ENCODE measurements at places on chromosomes 7 and 10. TPM values are rescaled to one million over a fixed set of nuclear protein-coding genes. Genes with fewer than 3 reads are reported as not detected.

Gene FANK1
- 2.0 TPM for total RNA-seq

Gene GPR22
- 2.2 TPM for total RNA-seq

Gene EPO
- total RNA-seq: not detected

- DNase-seq: no peak
Measured at GRCh38 chr7:93902777-93903423, 3.5 kb upstream of the GNGT1 start.

DNA sequence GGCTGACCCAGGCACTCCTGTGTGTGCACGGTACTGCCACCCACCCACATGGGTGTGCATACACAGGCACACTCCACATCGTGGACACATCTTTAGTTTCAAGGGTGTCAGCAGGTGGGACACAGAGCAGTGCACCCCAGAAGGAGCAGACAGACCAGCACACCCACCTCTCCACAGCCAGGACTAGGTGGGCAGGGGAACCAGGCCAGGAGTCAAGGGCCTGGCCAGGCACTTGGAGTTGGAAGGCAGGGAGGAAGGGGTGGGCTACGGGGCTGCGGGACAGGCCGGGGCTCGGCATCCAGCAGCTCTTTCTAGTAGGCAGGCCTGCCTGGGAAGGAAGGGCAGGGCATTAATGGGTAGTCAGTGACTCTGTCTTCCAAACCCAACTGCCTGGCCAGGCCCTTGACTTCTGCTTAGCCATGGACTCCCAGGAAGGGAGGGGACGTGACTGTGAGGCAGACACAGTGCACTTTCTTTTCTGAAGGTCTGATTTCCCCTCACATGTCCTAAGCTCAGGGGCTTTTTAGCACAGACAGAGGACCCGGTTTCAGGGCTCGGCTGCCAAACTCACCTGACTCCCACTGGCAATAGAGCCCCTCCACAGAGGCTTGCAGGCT, 14.6 kb downstream of the RASGEF1A start:
- DNase-seq: no peak

- DNase-seq: no peak
Measured at GRCh38 chr10:26441491-26442214, 3.5 kb downstream of the APBB1IP start.

- no peak for DNase-seq
Measured at GRCh38 chr7:75631711-75632110, 107.0 kb downstream of the HIP1 start.

DNA sequence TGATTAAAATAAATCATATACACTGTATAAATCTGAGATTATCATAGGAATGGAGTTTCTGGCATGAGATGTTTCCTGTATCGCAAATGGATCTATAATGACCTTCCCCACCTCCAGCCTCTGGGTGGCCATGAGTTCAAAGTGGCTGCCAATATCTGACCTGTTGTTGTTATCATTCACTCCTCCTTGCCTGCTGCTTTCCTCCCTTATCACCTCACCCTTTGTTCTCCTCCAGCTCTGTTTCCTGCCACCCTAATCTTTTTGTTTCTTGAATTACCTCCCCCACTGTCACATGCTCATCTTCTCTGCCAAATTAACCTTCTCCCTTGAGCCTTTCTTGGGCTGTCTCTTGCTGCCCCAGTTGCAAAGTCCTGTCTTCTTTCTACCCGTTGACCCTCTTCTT, 12.0 kb downstream of the SCD start:
- no peak for DNase-seq

GRCh38 chr7:93015779-93016481, 101.8 kb downstream of the SAMD9 start:
- DNase-seq: peak; percentile 45

All from urinary bladder (tissue), 4 donors.